ENCODE measurements at places on chromosomes 13 and 19. TPM values are rescaled to one million over a fixed set of nuclear protein-coding genes. Genes with fewer than 3 reads are reported as not detected.
A peak's percentile ranks its signal among the peaks of the same experiment; 100 is the strongest.

DNA sequence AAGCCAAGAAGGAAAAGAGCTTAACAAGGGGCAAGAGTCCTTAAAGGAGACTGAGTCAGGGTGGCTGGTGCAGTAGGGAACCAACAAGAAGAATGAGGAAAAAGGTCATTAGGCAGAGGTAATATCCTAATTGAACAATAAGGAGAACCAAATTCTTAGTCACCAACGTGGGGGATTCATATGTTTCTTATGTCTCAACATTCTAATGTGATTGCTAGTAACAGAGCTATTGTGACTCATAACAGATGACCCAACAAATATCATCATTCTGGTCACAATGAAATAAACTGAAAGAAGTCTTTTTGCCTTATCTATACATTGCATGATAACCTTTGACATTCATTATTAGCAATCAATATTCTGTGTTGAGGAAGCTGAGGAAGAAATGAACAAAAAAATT, 101.6 kb downstream of the RAP2A start:
- no peak overlapping the region for H3K4me3 ChIP-seq
- no peaks in the 10 kb centered on the region for H3K36me3 ChIP-seq
- no peaks in the 10 kb centered on the region for H3K4me1 ChIP-seq
- H3K27me3 ChIP-seq = no peaks in the 10 kb centered on the region
- no peak overlapping the region for H3K27ac ChIP-seq

DNA sequence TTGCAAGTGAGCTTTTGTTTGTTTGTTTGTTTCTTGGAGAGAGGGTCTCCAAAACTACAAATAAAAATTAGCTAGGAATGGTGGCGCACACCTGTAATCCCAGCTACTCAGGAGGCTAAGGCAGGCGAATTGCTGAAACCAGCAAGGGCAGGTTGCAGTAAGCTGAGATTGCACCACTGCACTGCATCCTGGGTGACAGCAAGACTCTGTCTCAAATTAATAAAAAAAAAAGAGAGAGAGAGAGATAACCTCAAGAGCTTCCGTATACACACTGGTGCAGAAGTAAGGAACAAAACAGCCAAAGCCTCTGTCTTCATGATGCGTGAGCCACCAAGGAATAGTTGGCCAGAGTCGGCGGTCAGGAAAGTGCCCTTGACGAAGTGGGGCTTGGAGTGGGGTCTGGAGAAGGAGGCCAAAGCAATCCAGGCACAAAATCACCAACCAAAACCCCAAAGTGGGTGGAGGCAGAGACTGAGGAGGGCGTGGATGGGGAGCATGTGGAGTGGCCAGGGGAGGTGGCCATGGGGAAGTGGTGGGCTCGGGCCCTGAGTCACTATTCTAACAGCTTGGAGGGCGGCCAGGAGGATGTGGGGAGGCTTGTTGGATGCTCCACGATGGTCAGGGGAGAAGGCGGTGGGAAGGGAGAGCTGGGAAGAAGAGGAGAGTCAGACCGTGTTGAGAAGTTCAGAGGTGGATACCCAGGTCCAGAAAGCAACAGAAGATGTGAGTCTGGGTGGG, 21.2 kb upstream of the TOMM40 start:
- no peak overlapping the region for H3K27ac ChIP-seq
- DNase-seq = no peak
- no peak overlapping the region for H3K4me3 ChIP-seq
- H3K4me1 ChIP-seq = no peaks in the 10 kb centered on the region
- H3K27me3 ChIP-seq = peaks cover 10% of the 10 kb centered on the region

The GRIK5 gene
- 0.09 TPM for total RNA-seq

DNA sequence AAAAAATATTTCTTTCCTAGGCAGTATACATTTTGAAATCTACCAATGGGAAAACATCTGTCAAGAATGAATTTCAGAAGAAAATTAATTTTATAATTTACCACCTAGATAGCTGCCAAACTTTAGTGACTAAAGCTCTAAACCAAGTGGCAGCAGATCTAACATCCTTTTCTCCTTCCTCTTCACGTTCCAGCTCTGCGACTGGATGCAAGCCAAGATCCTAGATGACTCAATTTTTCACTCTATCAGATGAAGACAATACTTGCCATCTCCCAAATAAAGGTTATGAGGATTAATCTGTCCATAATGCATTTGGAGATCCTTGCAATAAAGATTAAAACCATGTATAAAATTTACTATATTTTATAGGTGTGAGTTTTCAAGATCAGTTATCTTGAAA, 66.7 kb upstream of the MIR17HG start:
- H3K27ac ChIP-seq = no peak overlapping the region
- no peaks in the 10 kb centered on the region for H3K4me1 ChIP-seq
- no peak for DNase-seq
- H3K4me3 ChIP-seq = no peak overlapping the region

DNA sequence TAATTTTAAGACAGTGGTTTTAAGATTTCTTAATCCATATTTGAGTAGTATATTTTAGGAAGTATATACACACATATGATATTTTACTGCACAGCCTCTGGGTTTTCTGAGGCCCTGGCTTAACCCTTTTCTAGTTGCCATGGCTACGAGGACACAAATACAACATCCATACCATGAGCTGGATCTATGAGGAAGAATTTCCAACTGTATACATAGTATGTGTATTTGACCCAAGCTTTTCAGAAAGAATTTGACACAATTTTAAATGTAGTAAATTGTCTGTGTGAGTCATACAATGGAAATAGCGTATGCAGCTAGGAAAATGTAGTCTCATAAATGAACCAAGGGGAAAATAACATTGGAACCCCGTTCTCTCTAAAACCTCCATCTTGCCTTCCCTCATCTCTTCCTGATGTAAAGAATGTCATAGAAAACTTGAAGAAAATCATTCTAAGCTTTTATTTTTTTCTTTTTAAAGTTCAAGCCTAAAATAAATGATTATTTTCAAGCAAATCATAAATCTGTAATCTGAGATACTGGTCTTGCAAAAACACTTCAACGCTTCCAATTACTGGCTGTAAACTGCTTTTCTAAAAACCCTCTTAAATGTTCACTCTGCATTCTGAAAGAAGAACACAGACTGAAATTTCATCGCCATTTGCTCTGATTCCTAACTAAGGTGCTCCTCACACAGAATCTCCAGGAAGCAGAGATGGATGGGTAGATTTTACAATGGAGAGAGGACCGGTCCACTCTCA, 172.4 kb downstream of the LACC1 start:
- no peak for DNase-seq
- H3K4me3 ChIP-seq = no peak overlapping the region
- H3K27ac ChIP-seq = no peak overlapping the region
- H3K36me3 ChIP-seq = no peaks in the 10 kb centered on the region
- peaks cover 30% of the 10 kb centered on the region for H3K27me3 ChIP-seq

GRCh38 chr19:45218426-45218825, 26.8 kb downstream of the EXOC3L2 start:
- H3K27ac ChIP-seq = no peak overlapping the region
- H3K4me1 ChIP-seq = no peaks in the 10 kb centered on the region
- H3K4me3 ChIP-seq = no peak overlapping the region
- H3K36me3 ChIP-seq = no peaks in the 10 kb centered on the region
- H3K27me3 ChIP-seq = peaks cover 40% of the 10 kb centered on the region
- DNase-seq = no peak

GRCh38 chr19:38880076-38880881, 2.2 kb upstream of the RINL start:
- H3K36me3 ChIP-seq = peaks cover 22% of the 10 kb centered on the region
- H3K4me3 ChIP-seq = no peak overlapping the region
- peak overlapping the region; percentile 98 for H3K27ac ChIP-seq
- H3K27me3 ChIP-seq = no peaks in the 10 kb centered on the region

- no peak for DNase-seq
- no peaks in the 10 kb centered on the region for H3K4me1 ChIP-seq
- no peaks in the 10 kb centered on the region for H3K27me3 ChIP-seq
- no peak overlapping the region for H3K27ac ChIP-seq
- no peaks in the 10 kb centered on the region for H3K36me3 ChIP-seq
Measured at GRCh38 chr13:93797463-93797862, 570.9 kb downstream of the GPC6 start.

The ERFL gene
- total RNA-seq = 1.1 TPM

The RHPN2 gene
- 1.0 TPM for total RNA-seq

DNA sequence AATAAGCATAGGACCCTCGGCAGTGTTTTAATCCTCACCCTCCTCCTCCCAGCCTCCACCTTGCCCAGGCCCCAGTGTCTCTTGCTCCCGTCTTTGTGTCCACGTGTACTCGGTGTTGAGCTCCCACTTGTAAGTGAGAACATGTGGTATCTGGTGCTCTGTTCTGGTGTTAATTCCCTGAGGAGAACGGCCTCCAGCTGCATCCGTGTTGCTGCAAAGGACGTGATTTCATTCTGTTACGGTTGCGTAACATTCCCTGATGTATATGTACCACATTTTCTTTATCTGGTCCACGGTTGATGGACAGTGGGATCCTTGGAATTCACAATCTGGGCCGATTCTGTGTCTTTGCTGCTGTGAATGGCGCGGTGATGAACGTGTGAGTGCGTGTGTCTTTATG, 44.7 kb upstream of the TFDP1 start:
- H3K27me3 ChIP-seq = no peaks in the 10 kb centered on the region
- DNase-seq = no peak
- H3K4me3 ChIP-seq = no peak overlapping the region
- H3K4me1 ChIP-seq = peaks cover 2% of the 10 kb centered on the region
- peaks cover 42% of the 10 kb centered on the region for H3K36me3 ChIP-seq

DNA sequence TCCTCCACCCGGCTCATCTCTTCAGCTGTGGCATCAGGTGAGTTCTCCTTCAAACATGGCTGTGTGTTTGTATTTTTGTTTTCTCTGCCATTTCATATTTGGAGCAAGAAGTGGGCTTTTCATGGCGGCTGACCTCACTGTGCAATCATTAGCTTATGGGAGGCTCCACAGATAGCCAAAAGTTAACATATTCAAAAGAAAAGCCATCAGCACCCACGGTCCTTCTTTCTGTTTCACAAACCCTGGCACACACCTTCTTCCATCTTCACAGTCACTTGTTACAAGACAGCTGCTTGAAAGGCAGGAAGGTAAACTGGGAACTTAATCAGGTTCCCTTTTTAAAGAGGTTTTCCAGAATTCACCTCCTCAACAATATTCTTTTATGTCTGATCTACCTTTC, 69.3 kb upstream of the ATP12A start:
- H3K4me3 ChIP-seq = no peak overlapping the region
- no peak for DNase-seq
- no peaks in the 10 kb centered on the region for H3K4me1 ChIP-seq
- H3K36me3 ChIP-seq = no peaks in the 10 kb centered on the region
- no peak overlapping the region for H3K27ac ChIP-seq
- no peaks in the 10 kb centered on the region for H3K27me3 ChIP-seq

The PSG5 gene
- total RNA-seq = not detected

DNA sequence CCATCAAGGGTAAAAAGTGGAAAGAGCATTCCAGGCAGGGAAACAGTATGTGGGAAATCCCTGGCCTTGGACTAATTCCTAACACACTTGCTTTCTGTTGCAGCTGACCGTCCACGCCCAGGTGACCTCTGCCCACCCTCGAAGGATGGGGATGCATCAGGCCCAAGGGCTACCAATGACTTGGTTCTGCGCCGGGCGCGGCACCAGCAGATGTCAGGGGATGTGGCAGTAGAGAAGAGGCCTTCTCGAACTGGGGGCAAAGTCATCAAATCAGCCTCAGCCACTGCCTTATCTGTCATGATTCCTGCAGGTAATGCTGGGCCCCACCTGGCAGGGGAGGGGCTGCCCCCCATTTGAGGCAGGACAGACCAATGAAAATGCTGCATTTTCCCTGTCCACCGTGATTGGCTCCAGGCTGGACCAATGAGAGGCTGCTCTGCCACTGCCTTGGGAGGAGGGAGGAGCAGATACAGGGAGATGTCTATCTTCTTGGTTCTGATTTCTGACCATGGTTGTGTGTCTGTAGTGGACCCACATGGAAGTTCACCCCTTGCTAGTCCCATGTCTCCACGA, 12.6 kb downstream of the DNASE2 start:
- H3K4me3 ChIP-seq = no peak overlapping the region
- peaks cover 2% of the 10 kb centered on the region for H3K27me3 ChIP-seq
- H3K27ac ChIP-seq = no peak overlapping the region
- H3K4me1 ChIP-seq = peaks cover 13% of the 10 kb centered on the region
- DNase-seq = no peak

The NLRP9 gene
- not detected for total RNA-seq

Data from activated B cell treated with CpG ODN at 0.5 μM for 24 hours (primary cell).